ENCODE measurements at places on chromosomes 4 and X.

GRCh38 chrX:98405376-98405775, 1521.7 kb downstream of the RPA4 start:
- DNase-seq = no peak

DNA sequence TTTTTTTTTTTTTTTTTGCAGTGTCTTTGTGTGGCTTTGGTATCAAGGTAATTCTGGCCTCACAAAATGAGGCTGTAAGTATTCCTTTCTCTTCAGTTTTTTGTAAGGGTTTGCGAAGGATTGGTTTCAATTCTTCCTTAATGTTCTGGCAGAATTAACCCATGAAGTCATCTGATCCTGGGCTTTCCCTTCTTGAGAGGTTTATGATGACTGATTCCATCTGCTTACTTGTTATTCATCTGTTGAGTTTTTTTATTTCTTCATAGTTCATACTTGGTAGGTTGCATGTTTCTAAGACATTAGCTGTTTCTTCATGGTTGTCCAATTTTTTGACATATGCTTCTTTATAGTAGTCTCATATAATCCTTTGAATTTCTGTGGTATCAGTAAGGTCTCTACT, 181.4 kb upstream of the PDE5A start:
- DNase-seq = no peak

DNA sequence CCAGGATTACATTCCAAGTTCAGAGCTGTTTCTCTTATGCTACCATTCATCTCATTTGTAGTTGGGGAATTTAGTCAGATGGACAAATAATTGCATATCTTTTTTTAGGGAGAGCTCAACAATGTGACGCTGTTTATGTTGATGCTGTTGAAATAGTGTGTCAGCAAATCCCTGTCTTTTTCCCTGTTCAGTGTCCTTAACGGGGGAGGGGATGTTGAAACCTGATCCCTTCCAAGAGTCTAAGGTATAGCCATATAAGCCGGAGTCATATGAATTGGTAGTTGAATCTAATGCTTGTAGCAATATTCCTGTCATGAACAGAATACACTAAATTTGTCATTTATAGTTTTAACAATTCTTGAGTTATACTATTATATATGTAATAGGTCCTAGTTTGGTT, 293.5 kb upstream of the FAT1 start:
- no peak for DNase-seq

DNA sequence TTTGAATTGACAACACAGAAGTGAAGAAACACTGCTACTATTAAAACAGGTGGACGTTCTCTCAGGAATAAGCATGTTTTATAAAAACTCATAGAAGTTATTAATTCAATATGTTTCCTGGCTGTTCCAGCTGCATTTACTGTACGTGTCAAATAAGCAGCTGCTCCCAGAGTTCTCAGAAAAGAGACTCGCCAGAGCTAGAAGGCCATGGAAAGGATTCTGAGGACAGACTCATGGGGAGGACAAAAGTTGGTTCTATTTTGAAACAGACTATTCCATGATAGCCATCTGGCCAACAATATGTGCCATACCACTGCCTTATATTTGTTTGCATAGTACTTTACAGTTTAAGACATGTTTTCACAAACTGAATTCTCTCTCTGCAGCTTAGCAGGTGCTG, 136.5 kb downstream of the NR3C2 start:
- DNase-seq = no peak

DNA sequence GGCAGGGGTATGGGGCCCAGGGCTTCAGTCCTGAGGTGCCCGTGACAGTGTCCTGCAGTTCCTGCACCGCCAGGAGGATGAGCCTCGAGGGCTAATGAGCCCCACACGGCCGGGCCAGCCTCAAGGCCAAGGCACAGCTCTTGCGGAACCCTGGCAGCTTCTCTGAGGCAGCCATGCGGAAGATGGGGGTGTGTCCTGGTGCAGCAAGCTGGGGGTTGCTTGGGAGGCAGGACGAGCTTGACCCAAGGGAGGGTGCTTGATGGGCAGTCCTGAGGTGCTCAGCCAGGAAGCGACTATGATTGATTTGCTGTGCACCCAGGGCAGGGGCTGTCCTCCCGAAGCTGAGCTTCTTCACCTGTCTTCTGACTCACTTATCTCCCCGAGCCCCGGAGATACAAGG, 9.1 kb upstream of the FGFR3 start:
- no peak for DNase-seq

DNA sequence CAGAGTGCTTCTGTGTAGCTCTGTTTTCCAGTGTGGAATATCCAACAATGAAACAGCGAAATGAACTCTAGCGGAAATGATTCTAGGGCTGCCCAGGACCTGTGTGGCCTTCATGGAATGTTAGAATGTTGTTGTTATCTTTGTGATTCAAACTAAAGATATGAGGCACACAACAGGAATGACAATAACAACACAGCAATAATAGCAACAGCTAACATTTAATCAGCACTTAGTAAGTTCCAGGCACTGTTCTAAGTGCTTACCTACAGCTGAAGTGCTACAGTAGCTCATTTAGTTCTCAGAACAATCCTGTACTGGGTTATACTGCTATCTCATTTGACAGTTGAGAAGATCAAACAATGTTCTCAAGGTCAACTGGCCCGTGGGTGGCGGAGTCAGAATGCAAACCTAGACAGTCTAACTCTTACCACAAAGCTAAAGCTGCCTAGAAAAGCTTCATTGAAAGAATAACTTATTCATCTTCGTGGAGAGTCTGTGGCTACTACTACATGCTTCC, 63.7 kb downstream of the MAML3 start:
- peak; percentile 73 for DNase-seq

DNA sequence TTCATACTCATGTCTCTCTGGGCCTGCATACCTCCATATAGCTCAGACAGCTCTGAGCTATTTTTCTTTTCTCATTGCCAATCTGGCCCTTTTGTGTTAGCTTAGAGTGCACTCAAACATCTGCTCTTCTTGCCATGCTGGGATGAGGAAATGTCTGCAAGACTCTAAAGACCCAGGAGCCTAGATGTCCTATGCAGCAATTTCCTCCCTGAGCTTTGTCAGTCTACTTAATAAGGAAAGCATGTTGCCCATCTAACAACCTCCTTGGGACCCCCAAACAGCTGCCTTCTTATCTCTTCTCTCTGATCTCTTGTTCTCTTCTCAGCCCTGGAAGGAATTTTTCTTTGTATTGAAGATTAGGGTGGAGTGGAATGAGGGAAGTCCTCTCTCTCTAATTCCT, 69.2 kb downstream of the UCHL1 start:
- DNase-seq = no peak

DNA sequence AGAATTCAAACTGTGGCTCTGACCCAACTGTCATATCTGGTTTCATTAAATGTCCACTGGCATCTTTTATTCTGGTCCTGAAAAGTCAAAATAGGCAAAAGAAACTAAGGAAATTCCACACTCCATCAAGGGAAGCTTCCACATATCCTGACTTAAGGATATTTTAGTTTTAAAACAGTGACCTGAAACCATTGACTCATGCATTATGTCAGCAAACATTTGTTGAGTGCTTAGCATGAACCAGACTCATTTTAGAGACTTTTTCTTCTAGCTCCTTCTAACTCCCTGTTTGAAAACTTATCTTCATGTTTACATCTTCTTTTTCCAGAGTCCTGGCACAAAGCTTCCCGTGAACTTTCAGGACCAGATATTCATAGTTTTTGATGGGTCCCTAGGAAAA, 6.9 kb upstream of the CXCL1 start:
- DNase-seq = no peak

- no peak for DNase-seq
Measured at GRCh38 chr4:112897543-112897942, 151.9 kb upstream of the ANK2 start.

GRCh38 chr4:169907705-169908104, 118.5 kb downstream of the MFAP3L start:
- no peak for DNase-seq

DNA sequence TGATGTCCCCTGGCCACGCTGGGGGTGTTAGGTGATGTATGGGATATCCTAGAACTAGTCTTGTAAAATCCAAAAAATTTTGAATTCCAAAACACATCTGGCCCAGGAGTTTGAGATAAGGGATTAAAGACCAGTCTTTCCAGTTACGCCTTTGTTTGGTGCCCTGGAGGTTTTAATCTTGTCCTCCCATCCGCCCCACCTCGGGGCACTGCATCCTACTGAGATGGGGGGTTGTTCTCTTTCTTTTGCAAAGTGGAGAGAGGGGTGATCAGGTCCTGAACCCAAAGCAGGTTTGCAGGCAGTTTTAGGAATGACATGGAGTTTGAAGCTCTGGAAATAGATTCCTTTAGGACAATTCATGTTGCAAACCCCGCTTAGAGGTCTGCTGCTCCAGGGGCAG, 1.8 kb downstream of the SUV39H1 start:
- no peak for DNase-seq

DNA sequence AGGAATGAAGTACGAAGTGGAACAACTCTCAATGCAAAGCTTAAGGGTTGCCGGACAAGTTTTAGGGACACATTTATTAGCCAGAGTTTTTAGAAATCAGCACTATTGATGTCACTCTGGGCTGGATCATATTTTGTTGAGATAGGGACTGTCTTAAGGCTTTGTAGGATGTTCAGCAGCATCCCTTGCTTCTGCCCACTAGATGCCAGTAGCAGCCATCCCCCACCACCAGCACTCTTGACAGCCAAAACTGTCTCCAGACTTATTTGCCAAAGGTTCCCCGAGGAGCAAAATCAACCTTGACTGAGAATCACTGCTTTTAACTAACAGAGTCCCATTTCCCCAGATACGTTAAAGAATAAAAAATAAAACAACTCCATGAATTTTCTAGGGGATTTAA, 1497.3 kb downstream of the STIM2 start:
- DNase-seq = no peak

DNA sequence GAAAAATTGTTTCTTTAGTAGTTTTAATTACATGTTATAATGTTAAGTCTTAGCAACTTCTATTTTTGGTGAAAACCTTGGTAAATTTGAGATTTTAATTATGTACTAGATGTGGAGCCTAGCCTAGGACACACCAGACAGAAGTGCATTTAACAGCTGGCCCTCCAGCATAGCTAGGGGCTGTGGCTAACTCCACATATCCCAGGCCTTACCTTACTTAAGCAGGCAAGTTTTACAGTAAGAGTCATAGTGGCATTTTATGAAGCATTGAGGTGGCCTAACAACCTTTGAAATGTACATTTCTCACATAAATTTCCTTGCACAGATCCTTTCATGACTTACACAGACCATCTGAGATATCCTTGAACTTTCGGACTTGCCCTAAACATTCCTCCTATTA, 71.6 kb upstream of the C4orf54 start:
- DNase-seq = no peak

DNA sequence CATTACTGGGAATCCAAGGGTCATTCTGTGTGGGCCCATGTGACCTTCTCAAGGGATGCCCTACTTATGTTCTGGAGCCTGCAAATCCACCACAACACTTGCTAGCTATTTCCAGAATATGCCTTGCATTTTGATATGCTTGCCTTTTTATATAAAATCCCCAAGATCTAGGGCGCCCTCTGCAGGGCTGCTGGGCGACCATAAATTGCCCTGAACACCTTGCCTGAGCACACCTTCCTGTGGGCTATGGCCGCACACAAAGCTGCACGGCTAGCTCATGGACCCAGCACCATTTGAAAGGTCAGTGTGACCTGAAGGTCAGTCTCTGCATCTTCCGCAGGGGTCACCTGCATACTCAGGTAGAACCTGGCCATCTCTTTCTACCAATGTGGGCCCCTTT, 311.7 kb downstream of the NLGN4X start:
- no peak for DNase-seq

GRCh38 chr4:6198768-6199421, 1.5 kb downstream of the JAKMIP1 start:
- peak; percentile 44 for DNase-seq

GRCh38 chr4:81965454-81965853, 408.3 kb downstream of the HNRNPD start:
- no peak for DNase-seq

DNA sequence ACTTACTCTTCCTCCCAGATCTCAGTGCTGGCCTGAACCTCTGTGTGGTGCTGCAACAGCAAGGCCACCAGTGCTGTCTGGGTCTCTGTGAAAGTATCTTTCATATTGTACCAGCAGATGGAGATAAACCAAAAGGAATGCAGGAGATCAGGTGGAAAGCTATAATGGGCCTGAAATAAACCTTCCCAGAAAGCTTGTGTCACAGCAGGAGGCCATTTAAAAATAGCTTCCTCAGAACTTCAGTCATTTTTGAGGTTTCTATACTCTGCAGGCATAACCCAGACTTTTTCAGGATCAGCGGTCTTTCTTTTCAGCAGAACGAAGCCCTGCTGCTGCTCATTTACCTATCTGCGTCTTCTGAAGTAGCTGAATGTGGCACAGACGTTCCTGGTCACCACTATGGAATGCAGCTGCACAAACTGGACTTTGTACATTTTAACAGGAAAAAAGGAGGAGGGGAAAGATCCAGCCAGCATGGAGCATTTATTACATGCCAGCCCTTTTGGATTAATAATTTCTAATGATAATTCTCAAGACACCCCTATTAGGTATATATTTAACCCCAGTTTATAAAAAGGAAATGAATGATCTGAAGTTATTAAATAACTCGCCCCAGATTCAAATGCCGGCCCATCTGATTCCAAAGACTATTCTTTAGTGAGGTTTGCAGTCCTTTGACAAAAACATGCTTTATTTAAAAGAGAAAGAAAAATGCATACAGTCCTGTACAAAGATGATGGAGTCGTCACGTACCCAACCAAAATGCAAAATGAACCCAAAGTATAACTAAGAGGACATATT, 119.7 kb downstream of the NFKB1 start:
- peak; percentile 78 for DNase-seq

GRCh38 chr4:140738139-140738538, 18.0 kb downstream of the TBC1D9 start:
- no peak for DNase-seq

GRCh38 chr4:158035662-158036195, 137.1 kb downstream of the GASK1B start:
- no peak for DNase-seq

DNA sequence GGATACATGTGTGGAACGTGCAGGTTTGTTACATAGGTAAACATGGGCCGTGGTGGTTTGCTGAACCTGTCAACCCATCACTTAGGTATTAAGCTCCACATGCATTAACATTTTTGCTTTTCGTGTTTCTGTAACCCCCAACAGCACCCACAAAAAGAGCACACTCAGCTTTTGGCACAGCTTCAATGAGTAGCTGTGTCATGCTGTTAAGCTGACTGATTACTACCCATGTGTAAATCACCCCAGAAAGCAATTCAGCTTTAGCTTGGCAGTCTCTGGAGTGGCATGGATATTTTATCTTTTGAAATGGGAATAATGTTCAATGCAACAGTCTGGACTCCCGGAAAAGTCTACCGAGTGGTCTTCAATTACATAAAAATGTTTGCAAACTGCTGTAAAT, 734.3 kb downstream of the STIM2 start:
- DNase-seq = no peak

- no peak for DNase-seq
Measured at GRCh38 chr4:4791299-4792111, 68.0 kb upstream of the MSX1 start.

DNA sequence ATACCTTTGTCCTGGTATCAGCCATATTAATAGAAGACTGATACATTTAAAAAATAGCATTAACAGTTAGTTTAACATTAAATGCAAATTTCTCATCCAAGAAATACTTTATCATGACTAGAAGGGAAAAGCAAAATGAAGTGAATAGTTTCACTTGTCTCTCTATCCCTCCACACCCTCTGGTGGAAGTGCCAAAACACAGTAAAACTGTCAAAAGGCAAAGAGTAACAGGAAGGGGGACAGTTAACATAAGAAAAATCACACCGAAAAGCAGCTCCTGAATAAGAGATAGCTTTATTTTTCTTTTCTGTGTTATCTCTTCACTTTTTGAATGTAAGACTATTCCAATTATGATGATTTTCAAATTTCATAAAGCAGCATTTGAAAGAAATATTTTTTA, 187.2 kb downstream of the FBXW7 start:
- DNase-seq = no peak

Measured in SW480 (cell line).